ENCODE measurements at places on chromosomes 7 and 10.
A peak's percentile ranks its signal among the peaks of the same experiment; 100 is the strongest.

- no peak for DNase-seq
These were observed 166.9 kb downstream of the SH3PXD2A start for GRCh38 chr10:103688491-103688890.

DNA sequence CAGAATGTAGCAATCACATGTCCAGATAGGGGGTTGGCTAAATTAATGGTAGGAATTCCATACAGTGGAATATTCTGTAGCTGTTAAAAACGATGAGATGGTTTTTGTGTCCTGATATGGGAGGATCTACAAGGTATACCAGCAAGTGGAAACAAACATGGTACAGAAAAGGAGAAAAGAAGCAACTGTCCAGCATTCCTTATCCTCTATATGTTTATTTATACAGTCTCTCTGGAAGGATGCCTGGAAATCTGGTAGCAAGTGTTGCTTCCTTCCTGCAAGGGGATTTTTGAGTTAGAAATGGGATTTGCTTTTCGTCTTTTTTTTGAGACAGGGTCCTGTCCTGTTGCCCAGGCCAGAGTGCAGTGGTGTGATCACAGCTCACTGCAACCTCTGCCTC lies 19.3 kb downstream of the IL15RA start:
- DNase-seq: no peak

DNA sequence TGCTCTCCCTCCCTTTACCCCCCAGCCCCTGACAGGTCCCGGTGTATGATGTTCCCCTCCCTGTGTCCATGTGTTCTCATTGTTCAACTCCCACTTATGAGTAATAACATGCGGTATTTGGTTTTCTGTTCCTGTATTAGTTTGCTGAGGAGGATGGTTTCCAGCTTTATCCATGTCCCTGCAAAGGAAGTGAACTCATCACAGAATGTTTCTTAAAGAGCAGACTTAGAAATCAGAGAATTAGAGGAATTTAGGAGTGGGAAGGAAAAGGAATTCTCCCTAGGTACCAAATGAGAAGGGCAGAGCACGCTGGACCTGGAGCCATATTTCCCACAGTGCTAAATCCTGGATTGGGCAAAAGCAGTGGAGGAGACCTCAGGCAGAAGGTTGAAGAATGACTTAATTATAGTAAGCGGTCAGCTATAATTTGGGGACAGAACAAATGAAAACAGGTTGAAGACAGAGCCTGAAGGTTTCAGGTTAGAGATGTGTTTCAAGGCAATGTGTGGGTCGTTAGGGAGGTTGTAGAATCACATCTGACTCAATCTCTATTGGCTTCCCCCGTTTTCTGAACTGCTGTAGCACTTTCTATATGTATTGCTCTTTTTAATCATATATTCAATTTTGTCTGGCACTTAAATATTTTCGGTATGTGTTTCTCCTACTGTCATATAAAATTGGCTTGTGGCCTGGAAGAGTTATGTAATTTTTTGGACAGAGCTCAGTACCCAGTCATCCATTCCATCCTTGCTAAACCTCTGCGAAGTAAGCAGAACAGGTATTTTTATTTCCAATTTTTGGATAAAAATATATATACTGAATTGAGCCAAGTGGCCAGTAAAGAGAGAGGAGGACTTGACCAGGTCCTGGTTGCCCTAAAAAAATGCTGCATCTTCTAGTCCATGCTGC lies 210.5 kb upstream of the KLF6 start:
- DNase-seq: no peak

DNA sequence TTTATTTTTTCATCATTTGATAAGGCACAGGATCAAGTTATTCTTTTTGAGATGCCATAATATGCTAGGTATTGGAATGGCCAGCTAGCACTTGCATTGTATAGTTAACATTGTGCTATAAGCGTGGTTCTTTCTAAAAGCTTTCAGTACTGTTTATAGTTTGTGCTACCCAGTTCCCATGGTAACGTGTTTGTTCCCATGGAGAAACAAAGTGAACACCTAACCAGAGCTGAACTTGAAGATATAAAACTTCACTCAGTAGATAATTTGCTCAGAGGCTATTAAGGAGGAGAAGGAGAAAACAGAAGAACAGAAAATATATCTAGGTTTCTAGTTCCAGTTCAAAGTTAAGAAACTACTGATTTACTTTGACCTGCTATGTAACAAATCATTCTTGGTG lies 23.6 kb upstream of the ITGB8 start:
- DNase-seq: no peak

DNA sequence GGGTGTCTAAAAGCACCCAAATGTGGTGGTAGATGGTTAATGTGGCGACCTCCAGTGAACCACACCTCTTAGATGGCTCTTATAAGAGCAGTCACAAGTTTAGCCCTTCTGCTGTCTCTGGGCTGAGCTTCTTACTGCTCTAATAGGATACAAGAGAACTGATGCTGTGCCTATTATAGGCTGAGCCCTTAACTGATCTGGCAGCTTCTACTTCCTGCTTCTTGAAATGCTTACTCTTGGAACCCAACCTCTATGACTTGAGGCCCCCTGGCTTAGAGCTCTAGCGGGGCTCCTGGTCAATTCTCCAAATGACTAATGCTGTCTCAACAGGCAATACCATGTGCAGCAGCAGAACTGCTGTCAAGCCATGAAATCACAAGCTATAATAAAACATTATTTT lies 35.0 kb upstream of the LSM8 start:
- no peak for DNase-seq

GRCh38 chr10:97072851-97073665 lies 112.7 kb downstream of the SLIT1 start:
- DNase-seq: peak; percentile 58

- DNase-seq: no peak
These were observed 22.3 kb downstream of the SMURF1 start for GRCh38 chr7:99121496-99122021.

DNA sequence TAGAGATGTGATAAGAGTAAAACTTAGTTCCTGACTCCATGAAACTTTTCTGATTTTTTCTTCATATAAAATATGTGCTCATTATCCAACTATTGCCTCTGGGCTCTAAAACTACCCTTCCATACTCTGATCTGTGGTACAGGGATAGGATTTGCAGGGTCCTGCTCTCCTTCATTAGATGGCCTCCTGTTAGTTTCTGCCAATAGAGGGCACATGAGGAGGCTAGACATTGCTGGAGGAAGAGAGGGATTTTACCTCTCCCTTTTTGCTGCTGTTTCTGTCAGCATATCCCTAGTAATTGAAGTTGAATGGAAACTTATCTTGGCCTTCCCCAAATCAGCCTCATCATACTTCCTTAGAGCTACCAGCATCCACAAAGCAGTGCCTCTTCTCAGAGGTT lies 269.4 kb downstream of the NXPH1 start:
- no peak for DNase-seq

- DNase-seq: no peak
These were observed 155.7 kb upstream of the TNS3 start for GRCh38 chr7:47737601-47738000.

- no peak for DNase-seq
These were observed 8.3 kb downstream of the CXCL12 start for GRCh38 chr10:44376472-44377099.

DNA sequence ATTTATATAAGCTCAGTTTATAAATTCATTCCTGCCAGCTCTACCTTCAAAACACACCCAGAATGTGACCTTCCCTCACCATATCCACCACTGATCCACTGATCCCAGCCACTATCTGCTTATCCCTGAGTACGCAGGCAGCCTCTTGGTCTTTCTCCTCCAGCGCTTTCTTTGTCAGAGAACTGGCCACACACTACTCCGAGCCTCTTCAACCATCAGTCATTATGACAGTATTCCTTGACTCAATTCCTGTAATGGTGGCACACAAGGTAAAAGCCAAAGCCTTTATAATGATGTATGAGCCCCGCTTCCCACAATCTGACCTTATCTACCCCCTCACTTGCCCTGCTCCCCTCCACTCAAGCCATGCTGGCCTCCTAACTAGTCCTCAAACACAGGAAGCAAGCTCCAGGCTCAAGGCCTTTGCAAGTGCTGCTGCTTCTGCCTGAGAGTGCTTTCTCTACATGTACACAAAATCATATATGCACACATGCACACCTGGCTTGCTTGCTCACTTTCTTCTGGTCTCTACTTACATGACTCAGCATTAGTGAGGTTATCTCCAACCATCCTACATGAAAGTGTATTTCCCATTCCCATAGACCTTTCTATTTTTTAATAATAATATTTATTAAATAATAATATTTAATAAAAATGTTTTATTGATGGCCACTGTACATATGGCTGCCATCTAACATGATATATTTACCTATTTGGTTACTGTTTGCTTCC lies 150.4 kb upstream of the FEZF1 start:
- DNase-seq: no peak

DNA sequence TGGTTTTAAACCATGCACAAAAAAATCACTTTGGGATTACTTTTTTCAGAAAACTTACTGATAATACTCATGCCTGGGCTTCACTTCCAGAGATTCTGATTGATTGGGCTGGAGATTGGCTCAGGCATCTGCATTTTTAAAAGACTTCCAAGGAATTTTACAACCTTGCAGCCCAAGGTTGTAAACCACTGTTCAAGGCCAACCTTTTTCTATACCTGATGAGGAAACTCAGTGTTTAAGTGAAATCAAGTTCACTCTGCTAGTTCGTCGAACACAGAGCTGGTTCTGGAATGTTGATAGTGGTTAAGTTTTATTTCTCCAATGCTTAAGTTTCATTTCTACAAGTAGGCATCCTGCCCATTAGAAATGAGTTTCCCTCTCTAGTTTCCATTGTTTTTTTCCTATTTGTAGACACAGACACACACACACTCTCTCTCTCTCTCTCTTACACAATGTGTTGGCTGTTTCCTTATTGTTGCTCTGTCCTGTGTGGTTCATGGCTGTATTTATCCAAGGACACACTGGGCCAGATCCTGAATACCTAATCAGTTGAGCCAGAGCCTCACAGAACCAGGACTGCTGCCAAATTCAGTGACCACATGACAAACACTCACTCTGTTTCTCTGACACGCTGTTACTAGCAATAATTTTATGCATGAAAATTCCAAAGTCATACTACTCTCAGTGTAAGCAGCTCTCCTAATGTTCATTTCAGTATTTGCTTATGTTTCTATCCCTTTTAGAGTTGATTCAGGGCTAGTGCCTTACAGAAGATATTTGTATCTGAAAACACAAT lies 3.7 kb upstream of the IFIT1B start:
- no peak for DNase-seq

- no peak for DNase-seq
These were observed 98.2 kb downstream of the TNS3 start for GRCh38 chr7:47483604-47484273.

DNA sequence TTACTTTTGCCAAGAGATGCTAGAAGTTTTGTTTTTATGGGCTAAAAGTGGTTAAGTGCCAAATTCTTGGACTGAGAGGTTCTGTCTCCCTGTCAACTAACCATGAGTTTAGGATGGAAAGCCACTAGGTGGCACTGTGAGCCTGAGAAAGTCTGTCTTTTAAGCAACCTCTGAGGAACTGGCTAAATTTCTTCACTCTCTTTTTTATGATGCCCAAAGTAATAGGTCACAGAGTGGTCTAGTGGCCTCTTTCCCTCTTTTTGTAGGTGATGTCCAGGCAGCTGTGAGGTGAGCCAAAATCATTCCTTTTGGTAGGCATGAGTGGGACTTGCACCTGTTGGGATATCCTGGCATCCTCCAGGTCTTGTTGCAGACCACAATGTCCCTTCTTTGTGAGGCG lies 56.8 kb downstream of the SND1 start:
- DNase-seq: peak; percentile 34

DNA sequence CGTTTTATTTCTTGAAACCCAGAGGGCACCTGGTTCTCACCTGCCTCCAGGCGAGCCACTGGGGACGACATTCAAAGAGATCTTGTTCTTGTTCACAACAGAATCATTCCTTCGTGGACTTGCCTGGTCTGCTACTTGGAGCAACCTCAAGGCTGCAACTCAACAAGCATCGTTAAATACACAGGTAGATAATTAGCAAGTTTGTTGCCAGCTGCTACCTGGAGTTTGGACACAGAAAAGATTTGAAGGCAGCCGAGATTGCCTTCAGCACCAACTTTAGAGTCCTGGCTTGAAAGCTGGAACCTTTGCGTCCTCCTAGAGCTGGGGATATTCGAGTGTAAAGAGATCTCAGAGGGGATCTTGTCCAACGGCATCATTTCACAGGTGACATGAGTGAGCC lies 89.6 kb upstream of the C7orf33 start:
- no peak for DNase-seq

DNA sequence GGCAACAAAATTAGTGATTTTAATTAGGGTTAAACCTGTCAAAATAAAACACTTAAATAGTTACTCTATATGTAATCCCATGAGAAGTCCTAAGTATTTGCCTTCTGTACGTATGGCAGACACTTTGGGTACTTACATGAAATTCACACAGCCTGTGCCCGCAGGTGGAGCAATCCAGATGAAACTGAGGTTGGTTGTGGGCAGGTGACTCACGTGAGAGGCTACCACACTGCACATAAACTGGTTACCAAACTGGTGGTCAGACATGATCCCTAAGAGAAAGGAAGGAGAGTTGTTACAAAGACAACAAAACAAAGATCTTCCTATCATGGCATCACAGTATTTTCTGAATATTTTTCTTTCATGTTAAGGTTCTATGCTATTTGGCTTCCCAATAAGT lies 156.1 kb downstream of the RELN start:
- DNase-seq: no peak

- DNase-seq: no peak
These were observed 13.7 kb upstream of the EBF3 start for GRCh38 chr10:129977794-129978193.

DNA sequence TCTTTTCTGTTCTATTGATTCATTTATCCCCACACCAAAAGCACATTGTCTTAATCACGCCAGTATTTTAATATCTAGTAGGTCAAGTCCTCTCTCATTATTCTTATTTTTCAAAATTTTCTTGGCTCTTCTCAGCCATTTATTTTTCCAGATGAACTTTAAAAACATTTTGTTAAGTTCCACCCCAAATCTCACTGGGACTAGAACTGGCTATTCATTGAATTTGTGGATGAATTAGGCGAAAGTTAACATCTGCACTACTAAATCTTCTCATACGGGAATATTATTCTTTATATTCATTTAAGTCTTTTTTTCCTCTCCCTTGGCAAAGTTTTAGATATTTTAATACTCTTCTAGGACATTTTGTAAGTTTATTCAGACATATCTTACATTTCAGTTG lies 295.2 kb upstream of the MGMT start:
- no peak for DNase-seq

GRCh38 chr10:89644967-89645741 lies at the start of gene PANK1:
Gene PANK1 (minus strand): TSS chr10:89645242. CDS start chr10:89644891, 351 bp downstream.
- peak; percentile 53 for DNase-seq

DNA sequence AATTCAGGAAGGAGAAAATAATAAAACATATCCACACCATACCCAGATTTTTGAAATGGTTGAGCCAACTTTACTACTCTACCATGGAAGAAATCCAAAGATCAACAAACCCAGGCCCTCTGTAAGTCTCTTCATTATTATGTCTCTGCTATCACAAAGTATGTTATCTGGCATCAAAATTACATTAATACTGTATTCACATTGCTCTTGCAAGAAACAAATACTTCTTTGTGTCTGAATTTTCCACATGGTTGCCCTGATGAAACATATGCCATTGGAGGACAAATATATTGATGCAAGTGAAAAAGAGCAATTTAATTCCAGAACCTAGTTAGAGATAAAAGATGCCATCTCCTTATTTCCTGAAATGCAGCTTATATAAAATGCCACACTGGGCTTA lies 204.0 kb downstream of the FZD1 start:
- DNase-seq: no peak
